ENCODE measurements at places on chromosomes 1 and 21.

DNA sequence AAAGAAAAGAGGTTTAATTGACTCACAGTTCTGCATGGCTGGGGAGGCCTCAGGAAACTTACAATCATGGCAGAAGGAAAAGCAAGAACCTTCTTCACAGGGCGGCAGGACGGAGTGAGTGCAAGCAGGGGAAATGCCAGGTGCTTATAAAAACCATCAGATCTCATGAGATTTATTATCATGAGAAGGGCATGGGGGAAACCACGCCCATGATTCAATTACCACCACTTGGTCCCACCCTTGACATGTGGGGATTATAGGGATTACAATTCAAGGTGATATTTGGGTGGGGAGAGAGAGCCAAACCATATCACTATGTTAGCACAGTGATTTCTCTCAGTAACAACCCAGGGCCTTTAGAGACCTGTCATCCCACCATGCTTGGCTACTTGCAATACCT, 39.9 kb downstream of the LRRN2 start:
- no peak for DNase-seq

GRCh38 chr1:79388694-79389361, 382.3 kb upstream of the ADGRL4 start:
- no peak for DNase-seq

GRCh38 chr1:228206582-228207351, 1.1 kb upstream of the OBSCN start:
- no peak for DNase-seq

- no peak for DNase-seq
These were observed 150.6 kb upstream of the PLD5 start for GRCh38 chr1:242674951-242675645.

DNA sequence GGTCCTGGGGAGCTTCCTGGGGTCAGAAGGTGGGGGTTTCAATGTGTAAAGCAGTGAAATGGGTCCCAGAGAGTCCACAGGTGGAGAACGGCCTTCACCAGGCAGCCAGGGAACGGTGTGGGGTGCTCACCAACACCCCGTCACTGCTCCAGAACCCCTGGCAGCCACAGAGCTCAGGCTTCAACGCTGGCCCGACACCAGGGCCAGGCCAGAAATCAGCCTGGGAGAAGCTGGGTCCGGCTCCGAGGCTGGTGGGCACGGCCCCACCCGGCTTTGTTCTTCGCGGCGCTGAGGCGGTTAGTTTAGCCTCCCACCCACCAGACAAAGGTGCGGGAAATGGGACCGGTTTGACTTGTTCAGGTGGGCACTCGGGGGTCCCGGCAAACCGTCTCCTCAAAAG, 24.8 kb upstream of the C1orf159 start:
- DNase-seq, result no peak

GRCh38 chr1:94334764-94335163, 83.4 kb upstream of the ABCD3 start:
- no peak for DNase-seq

DNA sequence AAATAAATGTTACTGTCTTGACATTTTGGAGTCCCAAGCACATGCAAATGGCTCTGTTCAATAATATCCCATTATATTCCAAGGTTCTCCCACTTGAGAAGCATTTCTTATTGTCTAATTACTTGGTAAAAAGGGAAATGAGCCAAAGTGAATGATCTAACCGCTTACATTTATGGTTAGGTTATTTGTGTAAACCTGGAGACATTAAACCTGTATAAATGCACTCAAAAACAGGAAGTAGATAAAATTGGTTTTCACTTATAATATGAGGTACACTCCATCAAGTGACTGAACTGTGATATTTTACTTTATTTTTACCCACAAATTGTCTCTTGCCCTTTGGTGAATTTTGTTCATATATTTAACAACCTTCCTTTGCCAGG, 26.8 kb downstream of the KIF1B start:
- DNase-seq, result no peak

DNA sequence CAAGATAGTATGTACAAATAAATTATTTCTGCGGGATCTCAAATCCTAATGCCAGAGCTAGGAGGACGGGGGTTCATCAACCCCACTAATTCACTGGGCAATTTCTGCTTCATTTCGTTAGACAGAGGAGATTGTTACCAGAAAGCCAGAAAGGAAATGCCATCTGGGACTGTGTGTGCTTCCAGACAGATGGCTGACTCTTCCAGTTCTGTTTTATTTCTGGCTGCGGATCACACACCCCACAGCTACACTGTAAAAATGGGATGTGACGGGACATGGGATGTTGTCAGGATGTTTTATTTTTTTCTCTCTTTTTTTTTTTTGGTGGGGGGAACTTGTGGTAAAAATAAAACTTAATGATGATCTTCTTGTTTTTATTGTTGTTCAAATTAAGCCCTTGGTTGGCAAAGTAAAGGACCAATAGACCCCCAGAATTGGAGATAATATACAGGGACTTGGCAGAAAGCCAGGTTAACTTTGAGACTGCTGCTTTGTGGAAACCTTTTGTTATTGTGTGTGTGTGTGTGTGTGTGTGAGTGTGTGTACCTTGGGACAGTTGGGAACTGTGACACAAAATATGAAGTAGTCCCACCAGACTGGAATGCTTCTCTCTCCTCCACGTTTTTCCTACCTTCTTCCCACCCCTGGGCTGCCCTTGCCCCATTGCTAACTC, 114.5 kb downstream of the NUF2 start:
- DNase-seq, result no peak
